ENCODE measurements at places on chromosomes 4 and X.

DNA sequence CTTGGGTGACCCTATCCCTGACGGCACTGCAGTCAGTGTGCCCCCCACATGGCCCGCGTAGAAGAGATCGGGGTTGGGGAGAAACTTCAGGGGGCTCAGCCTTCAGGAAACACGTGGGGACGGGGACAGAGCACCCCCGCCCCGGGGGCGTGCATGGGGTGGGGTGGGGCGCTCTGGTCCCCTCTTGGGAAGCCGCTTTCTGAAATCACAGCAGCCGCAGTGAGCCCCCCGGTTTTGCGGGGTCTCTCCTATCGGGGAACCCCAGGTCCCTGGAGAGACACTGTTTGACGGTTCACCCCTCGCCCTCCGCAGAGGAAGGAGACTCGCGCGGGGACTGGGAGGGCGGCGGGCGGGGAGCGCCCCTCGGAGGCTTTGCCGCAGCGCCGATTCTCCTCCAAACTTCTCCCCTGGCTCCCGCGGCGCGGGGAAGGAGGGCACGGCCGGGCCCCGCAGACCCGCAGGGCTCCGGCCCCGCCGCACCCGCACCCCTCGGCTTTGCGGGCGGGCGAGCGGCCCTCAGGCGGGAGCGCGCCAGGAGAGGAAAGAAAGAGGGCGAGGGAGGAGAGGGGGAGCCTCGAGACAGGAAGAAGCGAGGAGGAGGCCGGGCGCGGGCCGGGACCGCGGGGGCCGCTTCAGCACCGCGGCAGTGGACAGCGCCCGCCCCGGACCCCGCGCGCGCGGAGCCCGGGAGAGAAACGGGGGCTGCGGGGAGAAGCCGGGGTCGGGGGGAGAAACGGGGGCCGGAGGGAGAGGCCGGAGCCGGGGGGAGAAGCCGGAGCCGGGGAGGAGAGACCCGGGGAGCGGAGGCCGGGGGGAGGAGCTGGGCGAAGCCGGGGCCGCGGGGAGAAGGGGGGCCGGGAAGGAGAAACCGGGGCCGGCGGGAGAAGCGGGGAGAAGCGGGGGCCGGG is 612 bp downstream of the CPLX1 start:
- DNase-seq, result no peak

- no peak for DNase-seq
Observed at GRCh38 chr4:135684001-135684400, 1482.4 kb upstream of the PABPC4L start.

- DNase-seq, result peak; percentile 54
Observed at GRCh38 chrX:154457491-154458115, 478 bp upstream of the PLXNA3 start.

DNA sequence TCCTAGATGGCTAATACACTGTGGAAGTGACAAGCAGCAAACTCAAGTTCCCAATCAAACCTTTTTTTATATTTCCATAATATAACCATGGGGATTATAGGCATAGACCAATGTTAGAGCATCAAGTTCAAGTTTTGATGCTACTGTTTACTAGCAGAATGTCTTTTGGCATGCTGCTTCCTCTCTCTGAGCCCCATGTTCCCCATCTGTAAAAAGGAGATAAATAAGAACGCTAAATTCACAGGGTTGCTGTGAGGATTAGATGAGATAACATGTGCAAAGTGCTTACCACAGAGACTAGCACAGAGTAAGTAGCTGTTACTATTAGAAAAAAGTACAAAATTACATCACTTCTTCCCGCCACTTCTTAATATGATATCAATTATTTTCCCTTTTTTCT is 18.0 kb downstream of the MBNL3 start:
- DNase-seq, result no peak

- DNase-seq, result no peak
Observed at GRCh38 chr4:128347930-128348660, 60.5 kb upstream of the PGRMC2 start.

GRCh38 chr4:67886281-67886680 is 2.5 kb upstream of the TMPRSS11D start:
- DNase-seq, result no peak

DNA sequence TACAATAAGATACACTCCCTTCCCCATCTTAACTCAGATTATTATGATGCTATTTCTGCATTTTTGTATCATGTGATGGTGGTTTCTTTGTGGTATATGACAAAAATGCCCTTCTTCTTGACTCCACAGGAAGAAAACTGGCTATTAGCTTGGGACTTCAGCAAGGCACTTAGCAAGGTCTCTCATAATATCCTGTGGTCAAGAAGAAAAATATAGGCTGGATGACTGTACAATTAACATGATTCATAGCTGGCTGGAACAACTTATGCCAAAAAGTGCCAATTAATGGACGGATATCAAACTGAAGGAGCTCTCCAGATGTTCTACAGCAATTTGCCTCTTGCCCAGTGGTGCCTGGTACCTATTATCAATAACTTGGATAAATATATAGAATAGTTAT is 2.3 kb upstream of the MID1IP1 start:
- DNase-seq, result no peak

GRCh38 chrX:150683536-150684146 is 9.6 kb upstream of the MTMR1 start:
- peak; percentile 33 for DNase-seq

DNA sequence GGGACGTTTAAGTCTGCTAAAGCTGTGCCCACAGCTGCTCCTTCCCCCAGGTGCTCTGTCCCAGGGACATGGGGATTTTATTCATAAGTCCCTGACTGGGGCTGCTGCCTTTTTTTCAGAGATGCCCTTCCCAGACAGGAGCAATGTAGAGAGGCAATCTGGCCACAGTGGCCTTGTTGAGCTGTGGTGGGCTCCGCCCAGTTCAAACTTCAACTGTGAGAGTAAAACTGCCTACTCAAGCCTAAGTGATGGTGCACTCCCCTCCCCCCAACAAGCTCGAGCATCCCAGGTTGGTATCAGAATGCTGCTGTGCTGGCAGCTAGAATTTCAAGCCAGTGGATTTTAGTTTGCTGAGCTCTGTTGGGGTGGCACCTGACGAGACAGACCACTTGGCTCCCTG is 1371.4 kb downstream of the ADGRL3 start:
- DNase-seq, result no peak

- DNase-seq, result peak; percentile 98
Observed at GRCh38 chr4:8428288-8429097, 12.0 kb downstream of the ACOX3 start.

GRCh38 chr4:136316961-136317360 is 1215.3 kb downstream of the PCDH18 start:
- no peak for DNase-seq

DNA sequence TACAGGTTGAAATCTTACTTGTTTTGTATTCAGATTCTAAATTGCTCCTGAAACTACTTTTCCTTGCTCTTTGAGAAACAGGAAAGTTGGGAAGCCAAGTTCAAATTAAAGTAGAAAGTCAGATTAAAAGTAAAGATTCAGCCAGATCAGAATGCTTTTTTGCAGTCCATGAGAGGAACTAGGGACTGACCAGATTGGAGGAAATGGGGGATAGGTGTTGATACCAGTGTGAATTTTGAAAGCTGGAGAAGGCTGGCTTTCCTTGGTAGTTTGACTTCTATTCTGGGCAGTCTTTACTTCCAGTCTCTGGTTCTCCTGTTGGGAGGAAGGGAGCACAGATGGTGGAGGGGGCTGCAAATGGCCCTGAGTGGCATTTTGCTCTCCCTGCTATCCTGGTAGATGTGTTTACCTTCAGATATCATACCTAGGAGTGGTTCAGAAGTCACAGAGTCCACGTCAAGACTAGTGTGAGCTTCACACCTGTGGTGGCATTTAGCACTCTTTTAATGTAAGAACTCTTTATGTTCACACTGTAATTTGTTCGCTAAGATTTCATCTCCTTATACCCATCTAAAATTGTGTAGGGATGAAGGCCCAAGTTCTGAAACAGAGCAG is 68.8 kb downstream of the FNIP2 start:
- DNase-seq, result no peak

GRCh38 chr4:101269682-101270081 is 77.6 kb downstream of the PPP3CA start:
- DNase-seq, result no peak

GRCh38 chrX:111779582-111779981 is 96.4 kb upstream of the TRPC5OS start:
- no peak for DNase-seq

DNA sequence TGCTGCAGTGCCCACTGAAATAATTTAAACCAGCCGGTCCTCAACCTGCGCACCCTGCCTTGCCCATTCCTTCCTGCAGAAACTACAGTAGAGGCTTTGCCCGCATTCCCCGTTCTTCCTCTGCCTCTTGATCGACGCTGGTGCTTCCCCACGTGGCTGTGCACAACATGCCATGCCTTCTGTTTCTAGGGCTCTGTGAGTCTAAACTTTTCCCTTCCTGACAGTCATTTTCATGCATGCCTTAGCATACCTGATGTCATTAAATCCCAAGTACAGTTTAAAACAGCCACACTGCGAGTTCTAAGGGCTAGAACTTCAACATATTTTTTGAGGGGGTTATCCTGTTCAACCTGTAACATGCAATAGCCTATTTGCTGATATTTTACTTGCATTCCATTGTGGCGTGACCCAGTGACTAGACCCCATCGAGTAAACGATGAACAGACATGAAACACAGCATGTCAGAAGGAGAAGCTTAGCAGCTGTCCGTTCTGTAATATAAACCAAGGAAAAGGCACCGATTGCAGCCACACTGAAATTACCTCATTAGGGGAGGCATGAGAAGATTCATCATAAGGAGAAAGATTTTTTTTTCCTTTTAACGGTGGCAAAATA is 232.5 kb downstream of the ARHGAP10 start:
- DNase-seq, result no peak

GRCh38 chr4:154985673-154986072 is 204.6 kb downstream of the RBM46 start:
- DNase-seq, result no peak

- no peak for DNase-seq
Observed at GRCh38 chr4:3375688-3376087, 66.1 kb upstream of the HGFAC start.

- no peak for DNase-seq
Observed at GRCh38 chrX:134461437-134461836, 1.5 kb downstream of the HPRT1 start.

GRCh38 chr4:155541716-155542115 is 124.9 kb upstream of the GUCY1A1 start:
- no peak for DNase-seq

- no peak for DNase-seq
Observed at GRCh38 chr4:150491132-150492049, 90.6 kb upstream of the MAB21L2 start.

- no peak for DNase-seq
Observed at GRCh38 chr4:99714179-99714578, 56.6 kb upstream of the C4orf54 start.

- DNase-seq, result no peak
Observed at GRCh38 chr4:30945586-30945985, 225.4 kb downstream of the PCDH7 start.

- no peak for DNase-seq
Observed at GRCh38 chr4:165124488-165124887, 11.8 kb upstream of the TMEM192 start.

DNA sequence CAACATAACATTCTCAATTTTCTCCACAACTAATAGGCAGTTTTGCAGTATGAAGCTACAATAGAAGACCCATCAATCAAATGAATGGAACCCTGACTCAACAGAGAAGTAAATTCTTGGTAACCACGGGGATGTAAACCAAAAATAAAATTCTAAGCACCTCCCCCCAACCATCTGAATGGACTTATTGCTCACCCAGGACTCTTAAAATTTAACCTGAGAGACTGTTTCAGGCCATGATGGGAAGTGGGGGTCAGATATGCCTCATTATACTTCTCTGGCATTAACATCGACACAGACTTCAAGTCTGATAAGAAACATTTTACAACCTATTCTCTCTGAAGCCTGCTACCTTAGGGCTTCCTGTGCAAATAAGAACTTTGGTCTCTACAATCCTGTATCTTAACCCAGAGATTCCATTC is 620.9 kb downstream of the TLL1 start:
- no peak for DNase-seq

GRCh38 chr4:76974150-76974549 is 24.6 kb downstream of the SEPTIN11 start:
- DNase-seq, result no peak

DNA sequence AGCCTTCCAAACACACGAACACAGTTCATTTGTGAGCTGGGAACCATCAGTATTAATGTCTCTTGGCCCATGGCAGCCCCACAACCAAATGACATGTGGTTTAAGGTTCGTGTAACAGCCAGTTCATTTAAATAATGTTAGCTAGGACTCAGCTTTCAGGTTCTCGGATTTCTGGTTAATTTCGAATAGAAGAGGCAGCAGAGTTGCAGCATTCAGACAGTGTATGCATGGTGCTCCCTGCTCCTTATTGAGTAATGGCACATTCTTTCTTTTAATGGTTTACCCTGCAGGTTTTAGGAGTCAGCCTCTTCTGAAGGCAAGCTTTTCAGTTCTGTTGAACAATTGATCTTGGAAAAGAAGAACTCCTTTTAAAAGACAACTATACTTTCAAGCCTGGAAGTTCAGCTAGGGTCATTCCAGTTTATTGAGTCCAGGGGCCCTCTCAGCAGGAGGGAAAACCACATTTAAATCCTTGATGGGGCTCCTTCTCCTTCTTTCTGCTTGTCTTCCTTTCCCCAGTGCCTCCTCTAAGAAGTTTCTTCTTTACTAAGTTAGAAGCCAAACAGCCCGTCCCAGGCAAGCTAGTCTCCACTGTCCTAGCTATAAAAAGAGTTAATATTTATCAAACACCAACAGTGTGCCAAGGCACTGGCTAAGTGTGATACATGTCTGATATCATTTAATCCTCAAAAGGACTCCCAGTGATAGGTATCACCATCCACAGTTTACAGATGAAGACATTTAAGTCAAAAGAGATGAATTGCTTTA is 5.0 kb upstream of the RNF175 start:
- DNase-seq, result no peak

DNA sequence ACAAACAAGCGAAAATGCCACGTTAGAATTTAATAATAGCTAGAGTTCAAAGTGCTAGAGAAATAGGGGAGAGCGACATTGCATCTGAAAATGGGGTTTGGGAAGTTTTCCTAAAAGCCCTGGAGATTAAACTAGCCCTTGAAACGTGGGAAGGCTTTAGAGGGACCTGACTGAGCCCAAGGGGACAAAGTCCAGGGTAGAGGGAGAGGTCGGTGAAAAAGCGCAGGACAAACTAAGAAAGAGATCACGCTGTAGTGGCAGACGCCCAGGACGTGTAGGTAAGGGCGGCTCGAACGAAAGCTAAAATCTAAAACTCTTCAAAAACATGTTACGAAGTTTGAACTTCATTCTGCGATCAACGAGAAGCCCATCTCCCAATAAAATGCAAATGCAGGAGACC is 1.1 kb upstream of the ATP11C start:
- DNase-seq, result no peak

DNA sequence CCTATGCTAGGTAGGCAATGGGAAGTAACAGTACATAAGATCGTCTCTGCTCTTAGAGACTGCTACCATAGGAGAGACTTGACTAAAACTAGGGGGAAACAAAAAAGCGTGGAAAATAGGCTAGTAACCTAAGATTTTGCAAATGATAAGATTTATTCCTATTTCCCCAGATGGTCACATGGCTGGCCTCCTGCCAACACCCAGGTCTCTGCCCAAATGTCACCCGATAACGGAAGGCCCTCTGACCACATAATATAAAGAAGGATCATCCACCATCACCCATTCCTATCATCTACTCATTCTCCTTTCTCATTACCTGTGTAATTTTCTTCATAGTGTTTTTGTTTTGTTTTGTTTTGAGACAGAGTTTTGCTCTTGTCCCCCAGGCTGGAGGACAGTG is 4.7 kb downstream of the LAMP2 start:
- DNase-seq, result no peak

GRCh38 chrX:115589419-115589818 is 28.4 kb downstream of the PLS3 start:
- no peak for DNase-seq

GRCh38 chrX:95076449-95076848 is 1402.4 kb downstream of the FAM133A start:
- DNase-seq, result no peak

GRCh38 chr4:100657187-100657586 is 139.4 kb upstream of the EMCN start:
- no peak for DNase-seq
